Bone marrow (tissue), 2 donors: ENCODE measurements at places on chromosomes 5 and 9.

- DNase-seq = no peak
These were observed 23.9 kb downstream of the LPCAT1 start for GRCh38 chr5:1499851-1500250.

DNA sequence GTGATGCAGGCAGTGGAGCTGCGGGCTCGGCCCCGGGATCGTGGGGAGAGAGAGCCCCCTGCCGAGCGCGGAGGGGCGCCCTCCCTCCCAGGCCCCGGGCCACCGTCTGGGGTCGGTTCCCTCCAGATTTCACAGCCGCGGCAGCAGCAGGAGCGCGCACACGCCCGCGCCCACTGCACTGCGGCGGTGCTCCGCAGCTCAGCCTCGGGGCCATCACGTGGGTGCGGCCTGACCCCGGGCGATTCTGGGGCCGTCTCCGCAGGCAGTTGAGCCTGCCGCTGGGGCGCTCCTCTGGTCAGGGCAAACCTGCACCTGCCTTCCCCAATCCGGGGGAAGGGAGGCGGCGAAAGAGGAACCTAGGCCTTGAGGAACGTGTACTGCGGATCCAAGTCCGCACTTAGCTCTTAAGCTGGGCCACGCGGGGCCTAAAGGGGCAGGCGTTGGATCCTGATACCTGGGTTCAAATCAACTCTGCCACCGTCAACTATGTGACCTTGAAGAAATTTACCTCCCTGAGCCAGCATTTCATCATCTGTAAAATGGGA is 9.4 kb upstream of the DELE1 start:
- no peak for DNase-seq

- DNase-seq = no peak
These were observed 562.5 kb downstream of the CSNK1G3 start for GRCh38 chr5:124074500-124074899.

GRCh38 chr5:137414112-137414755 is 84.9 kb downstream of the SPOCK1 start:
- DNase-seq = no peak

- no peak for DNase-seq
These were observed 2.3 kb upstream of the RASEF start for GRCh38 chr9:83065233-83065632.

- no peak for DNase-seq
These were observed 149.8 kb downstream of the PBX3 start for GRCh38 chr9:125896964-125897363.

DNA sequence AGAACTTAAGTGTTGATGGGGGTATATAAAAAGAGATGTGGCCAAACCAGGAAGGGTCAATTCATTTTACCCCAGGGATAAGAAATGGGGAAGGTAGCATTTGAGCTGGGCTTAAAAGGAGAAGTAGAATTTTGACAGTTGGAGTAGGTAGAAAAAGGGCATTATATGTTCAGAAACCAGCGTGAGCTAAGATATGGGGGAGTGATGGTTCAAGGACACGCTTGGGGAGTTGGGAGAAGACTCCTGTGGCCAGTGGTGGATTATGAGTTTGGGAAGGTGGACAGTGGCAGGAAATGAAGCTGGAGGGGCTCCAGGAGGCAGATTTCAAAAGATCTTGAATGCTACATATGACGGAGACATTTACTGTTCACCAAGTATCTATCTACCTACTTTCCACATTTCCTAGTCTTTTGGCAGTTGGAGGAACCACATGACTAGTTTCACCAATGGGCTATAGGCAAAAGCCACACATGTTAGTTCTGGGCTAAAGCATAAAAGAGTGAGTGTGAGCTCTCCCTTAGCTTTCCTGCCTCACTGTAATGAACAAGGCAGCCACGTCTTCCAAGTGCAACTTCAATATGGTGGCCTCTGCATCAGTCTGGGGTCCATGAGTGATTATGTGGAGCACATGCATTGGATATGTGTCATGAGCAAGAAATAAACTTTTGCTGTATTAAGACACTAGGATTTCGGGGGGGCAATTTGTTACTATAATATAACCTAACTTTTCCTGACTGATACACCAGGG is 15.7 kb upstream of the GSN start:
- DNase-seq = peak; percentile 49

- DNase-seq = no peak
These were observed 374.0 kb upstream of the CDH9 start for GRCh38 chr5:27412384-27412783.

- no peak for DNase-seq
These were observed 3.4 kb downstream of the KLHL9 start for GRCh38 chr9:21331676-21332402.

DNA sequence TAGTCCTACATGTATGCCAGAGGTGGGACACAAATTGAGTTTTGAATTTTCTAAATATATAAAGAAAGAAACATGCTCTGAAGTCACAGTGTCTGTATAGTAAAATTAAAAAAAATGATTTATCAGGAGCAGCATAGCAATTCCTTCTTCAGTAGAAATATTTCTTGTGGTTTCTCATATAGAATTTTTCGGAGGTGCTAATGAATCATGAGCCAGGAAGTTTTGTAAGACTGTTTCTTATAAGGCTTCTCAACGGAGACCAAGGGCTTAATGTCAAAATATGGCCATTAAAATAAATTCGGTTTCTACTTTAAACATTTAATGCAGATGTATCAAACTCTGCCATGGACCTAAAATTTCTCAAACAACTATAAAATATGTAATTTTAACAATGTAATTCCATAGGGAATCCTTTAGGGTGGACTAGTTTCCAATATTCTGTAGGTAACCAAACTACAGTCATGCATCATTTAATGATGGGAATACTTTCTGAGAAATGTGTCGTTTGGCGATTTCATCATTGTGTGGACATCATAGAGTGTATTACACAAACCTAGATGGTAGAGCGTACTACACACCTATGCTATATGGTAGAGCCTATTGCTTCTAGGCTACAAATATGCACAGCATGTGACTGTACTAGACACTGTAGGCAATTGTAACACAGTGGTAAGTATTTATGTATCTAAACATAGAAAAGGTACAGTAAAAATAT is 66.3 kb downstream of the ANKRD55 start:
- DNase-seq = no peak

- DNase-seq = no peak
These were observed 55.5 kb upstream of the KLF4 start for GRCh38 chr9:107545036-107545435.

DNA sequence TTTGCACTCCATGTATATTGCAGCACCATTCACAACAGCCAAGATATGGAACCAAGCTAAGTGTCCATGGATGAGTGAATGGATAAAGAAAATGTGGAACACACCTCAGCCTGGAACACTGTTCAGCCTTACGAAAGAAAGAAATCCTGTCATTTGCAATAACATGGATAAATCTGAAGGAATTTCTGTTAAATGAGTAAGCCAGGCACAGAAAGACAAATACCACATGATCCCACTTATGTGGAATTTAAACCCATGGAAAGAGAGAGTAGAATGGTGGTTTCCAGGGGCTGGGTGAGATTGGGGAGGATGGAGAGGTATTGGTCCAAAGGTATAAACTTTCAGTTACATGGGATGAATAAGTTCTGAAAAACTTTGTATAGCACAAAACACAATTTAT is 228.9 kb upstream of the CD180 start:
- no peak for DNase-seq

- DNase-seq = no peak
These were observed 466.9 kb downstream of the DMRTA1 start for GRCh38 chr9:22913518-22913917.

DNA sequence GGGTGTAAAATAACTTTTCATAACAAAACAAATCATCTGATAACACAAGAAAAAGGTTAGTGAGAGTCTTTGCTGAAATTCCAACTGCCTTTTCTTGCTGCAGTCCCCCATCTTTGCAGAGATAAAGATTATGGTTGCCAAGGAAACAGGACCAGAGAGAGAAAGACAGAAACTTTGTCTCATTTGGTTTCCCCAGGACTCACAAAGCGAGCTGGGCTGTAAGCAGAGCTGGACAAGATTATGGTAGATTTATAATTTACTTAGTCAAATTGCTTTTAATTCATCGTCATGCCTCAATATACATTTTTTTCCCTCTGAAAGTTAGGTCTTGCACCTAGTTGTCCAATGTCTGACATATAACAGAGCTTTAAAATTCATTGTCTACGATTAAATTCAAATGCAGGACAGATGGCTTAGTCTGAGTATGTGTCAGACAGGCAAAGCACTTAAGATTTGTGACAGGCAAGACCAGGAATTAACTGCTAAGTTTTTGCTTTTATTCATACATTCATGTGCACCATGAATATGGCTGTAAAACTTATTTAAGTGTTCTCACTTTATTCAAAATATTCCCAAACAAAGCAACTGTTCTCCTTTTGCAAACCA is 17.4 kb downstream of the ENC1 start:
- no peak for DNase-seq

DNA sequence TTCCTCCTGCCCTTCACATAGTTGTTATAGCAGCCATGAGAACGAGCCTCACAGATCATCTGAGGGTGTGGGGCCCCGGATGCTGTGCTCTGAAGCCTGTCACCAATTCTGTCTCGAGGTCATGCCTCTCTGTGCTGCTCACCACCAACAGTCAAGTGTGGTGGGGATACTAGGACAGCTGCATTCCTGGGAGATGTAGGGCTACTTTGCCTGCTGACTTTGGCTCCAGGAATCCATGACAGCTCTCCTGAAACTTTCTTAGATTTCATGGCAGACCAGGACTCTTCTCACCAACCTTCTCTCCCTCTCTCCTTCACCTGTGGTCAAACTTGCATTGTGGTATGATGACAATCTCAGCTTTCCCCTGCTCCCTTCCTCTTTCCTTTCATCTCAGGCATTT is 395.9 kb downstream of the PSAT1 start:
- no peak for DNase-seq

DNA sequence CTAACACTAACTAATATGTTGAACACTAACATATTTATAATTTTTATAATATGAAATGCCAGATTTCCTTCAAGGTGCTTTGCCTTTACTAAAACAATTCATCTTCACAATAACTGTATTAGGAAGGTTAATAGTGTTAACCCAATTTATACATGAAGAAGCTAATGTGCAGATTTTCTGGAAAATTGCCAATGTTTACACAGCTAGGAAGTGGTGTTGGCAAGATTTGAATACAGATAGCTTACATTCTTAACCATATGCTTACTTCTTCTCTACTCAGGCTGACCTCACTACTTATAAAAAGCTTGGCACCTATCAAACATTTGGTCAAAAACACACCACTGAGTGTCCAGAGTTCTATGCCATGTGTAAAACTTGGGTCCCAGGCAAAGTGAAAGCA is 445.4 kb upstream of the ITGA1 start:
- DNase-seq = no peak

DNA sequence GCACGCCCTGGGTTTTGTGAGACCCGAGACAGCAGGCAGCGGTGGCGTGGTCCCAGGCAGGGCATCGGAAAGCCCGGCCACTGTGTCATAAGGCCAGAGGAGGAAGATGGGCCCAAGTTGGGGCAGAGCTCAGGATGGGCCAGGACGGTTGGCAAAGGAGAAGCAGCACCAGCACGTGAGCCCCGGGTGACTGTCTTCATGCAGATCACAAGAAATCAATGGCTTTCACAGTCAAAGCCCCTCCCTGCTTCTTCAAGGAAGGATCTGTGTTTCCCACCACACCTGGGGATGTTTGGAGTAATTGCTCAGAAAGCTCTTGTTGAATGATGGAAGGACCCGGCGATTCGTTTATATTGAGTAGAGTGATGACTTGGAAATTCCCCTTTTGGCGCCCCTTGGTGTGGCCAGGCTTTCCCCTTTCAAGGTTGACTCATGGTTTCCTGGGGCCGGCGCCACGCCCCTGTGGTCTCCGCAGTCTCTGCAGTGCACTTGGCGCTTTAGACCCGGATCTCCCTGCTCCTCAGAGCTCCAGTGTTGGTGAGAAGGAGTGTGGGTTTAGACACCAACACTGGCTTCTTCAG is 52.1 kb downstream of the IL31RA start:
- peak; percentile 38 for DNase-seq

DNA sequence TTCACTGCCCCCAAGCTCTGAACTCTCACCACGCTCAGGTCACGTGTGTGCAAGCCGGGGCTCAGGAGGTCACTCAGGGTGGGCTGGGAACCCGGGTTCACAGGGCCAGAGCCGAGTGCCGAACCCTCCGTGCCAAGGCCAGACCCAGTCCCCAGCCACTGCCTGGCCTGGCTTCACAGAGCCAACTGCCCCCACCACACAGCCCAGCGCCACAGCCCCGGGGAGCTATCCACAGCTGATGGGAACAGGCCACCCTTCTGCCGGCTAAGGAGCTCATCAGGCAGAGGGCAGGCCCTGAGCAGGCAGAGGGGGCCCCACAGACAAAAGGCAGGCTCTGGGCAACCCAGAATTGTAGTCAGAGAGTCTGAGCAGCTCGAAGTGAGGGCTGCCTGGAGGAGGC is 117.0 kb downstream of the VAV2 start:
- no peak for DNase-seq

DNA sequence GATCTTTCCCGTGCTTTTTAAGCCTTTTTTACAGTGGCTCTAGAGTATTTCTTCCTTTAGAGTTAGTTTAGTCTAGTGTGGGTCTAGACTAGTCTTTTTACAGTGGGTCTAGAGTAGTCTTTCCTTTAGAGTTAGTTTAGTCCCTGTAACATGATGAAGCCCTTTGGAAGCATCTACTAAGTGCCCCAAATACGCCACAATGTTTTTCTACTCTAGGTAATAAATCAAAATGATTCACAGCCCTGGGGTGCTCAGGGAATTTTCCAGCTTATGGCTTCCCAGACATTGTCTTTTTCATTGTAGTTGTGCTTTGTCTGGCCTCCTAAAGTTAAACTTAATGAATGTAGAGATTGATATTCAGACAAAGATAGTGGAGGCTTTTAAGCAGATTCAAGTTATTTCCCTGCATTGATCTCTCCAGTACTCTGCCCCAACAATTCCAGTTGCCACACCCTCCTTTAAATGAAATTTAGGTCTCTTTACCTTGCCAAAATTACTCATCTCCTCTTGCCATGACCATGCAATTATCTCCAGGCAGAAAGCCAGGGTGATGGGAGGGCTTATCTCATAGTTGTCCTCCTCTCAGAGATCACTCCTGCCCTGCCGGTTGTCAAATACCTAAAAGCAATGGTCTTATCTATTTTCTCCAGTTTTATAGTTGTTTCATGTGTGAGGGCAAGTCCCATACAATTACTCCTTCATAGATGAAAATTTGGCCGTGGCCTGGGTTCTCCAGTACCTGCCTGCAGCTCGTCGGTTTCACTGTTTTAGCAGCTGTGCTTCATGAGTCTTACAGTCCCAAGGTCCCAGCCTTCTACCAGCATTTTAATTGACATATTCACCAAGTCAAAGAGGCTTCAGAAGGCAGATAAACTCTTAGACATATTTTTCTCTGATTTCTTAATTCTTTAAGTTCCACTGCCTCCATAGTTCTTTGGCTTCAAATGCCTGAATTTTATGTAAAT is 794.0 kb upstream of the COX7C start:
- no peak for DNase-seq

GRCh38 chr5:87069311-87069710 is 198.4 kb upstream of the RASA1 start:
- DNase-seq = no peak

GRCh38 chr9:14842269-14842668 is 68.0 kb downstream of the FREM1 start:
- no peak for DNase-seq

DNA sequence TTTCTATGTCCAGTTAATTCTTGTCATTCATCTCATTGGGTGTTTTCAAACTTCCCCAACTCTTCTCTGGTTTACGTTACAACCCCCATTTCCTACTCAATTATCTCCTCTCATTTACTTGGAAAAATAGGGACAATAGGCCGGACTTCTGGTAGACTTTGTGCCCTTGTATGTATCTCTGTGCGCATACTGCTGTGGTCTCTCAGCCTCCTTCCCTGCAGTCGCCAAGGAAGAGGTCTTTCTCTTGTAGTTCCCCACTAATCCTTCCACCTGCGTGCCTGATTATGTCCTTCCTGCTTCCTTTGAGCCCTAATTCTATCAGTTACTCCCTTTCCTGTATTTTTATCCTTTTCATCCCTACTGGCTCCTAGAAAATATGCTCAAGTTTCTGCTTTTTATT is 176.3 kb downstream of the GDNF start:
- DNase-seq = no peak
